ENCODE measurements at places on chromosomes 6 and 20.

DNA sequence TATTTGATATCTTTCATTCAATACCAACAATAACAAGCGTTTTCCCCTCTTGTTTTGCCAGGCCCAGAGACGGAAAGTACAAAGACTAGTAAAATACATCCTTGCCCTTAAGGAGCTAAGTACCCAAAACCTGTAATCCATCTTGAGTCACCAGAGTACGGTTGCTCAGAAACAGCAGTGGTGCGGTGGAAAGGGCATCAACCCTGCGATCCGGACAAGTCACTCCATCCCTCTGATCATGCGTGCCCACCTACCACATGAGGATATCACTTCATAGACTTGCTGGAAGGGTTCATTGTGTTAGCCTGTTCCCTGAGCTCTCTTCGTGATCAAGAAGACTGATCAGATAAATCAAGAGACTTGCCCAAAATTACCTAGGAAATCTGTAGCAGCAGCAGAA is 1.9 kb downstream of the TOMM34 start:
- DNase-seq: no peak

- no peak for DNase-seq
These were observed 11.9 kb upstream of the RBM38 start for GRCh38 chr20:57379263-57379647.

GRCh38 chr6:104046426-104046825 is 813.3 kb downstream of the HACE1 start:
- no peak for DNase-seq

GRCh38 chr6:7080311-7080710 is 27.4 kb upstream of the RREB1 start:
- no peak for DNase-seq

GRCh38 chr20:47411161-47411560 is 54.7 kb upstream of the ZMYND8 start:
- no peak for DNase-seq

Measured in cortex of kidney (tissue), 1 donor.